NCI-H1930 (cell line): ENCODE measurements at places on chromosomes 2 and 18.

GRCh38 chr2:149365931-149366583, 35.7 kb downstream of the LYPD6 start:
- no peak for DNase-seq

GRCh38 chr2:136386046-136386445, 268.1 kb upstream of the CXCR4 start:
- DNase-seq, result no peak

- no peak for DNase-seq
Observed at GRCh38 chr2:24123922-24124580, 782 bp downstream of the FAM228B start.

- DNase-seq, result no peak
Observed at GRCh38 chr2:202353430-202353829, 22.7 kb upstream of the BMPR2 start.

- no peak for DNase-seq
Observed at GRCh38 chr2:211132573-211132972, 576.2 kb downstream of the CPS1 start.

DNA sequence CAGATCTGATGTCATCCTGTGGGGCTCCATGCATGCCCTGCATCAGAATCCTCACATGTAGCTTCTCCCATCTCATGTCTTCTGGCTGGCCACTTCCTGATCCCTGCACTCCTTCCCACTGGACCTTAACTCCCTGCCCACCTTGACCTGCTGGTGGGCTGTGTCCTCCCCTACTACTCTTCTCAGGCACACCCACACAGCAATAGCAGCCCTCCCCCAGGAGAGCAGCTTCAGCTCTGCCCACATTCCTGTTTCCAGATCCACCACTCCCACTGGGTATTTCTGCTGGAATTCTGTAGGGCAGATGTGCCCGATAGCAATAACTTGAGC, 137.0 kb upstream of the HS6ST1 start:
- DNase-seq, result no peak

- DNase-seq, result no peak
Observed at GRCh38 chr18:64749884-64750283, 601.0 kb upstream of the LINC00305 start.

- no peak for DNase-seq
Observed at GRCh38 chr18:35463827-35464226, 33.9 kb downstream of the INO80C start.

- no peak for DNase-seq
Observed at GRCh38 chr2:109009920-109010610, 21.0 kb upstream of the EDAR start.

DNA sequence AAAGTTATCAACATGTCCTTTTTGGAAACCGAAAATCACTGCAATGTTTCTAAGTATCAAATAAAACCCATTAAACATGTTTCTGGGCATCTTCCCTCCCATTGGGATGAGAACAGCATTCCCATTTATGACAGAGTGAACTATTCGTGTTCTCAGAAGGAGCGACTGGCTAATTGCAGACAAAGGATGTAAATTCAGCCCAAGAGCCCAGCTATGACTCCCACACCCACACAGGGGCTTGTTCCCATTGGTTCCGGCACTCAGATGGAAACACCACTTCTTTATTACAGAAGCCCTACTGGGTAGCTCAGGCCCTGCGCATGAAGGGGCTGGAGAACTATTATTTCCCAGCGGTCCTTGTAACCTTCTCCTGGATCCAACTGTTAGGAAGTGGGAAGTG, 16.6 kb upstream of the NPAS2 start:
- no peak for DNase-seq

DNA sequence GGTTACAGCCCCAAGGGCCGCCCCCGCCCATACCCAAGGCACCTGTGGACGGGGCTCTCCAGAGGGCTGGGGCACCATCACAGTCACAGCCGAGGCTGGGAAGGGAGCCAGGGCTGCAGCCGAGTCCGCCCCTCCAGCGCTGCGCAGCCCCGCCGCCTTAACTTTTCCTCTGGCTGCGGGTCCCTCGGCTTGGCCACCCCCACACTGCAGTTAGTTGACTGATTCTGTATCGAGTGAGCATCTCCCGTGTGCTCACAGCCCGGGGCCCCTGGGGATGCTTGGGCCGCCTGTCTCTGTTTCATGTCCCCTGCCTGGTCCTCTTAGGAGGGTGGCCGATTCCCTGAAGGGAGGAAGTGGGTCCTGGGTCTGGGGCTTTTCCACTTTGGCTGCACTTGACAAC, 33.7 kb downstream of the EMILIN2 start:
- DNase-seq, result no peak

DNA sequence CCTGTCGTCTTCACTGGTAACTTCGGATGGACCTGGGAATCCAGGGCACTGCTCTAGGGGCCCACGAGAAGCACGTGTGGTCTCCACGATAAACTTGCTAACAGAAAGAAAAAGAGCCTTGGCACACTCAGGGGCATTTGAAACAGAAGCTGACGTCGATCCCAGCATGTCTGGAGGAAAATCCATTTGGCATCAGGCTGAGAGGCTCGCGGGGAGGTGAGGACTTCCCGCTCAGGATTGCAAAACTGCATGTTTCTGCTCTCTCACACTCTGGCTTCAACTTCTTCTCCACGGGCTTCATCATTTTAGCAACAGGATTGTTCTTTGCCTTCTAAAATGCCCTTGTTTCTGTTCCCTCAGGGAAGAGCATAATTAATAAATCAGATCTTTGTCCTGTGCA, 181.7 kb upstream of the COPS8 start:
- DNase-seq, result no peak

- DNase-seq, result no peak
Observed at GRCh38 chr2:242024751-242025355, 155.3 kb downstream of the RTP5 start.

DNA sequence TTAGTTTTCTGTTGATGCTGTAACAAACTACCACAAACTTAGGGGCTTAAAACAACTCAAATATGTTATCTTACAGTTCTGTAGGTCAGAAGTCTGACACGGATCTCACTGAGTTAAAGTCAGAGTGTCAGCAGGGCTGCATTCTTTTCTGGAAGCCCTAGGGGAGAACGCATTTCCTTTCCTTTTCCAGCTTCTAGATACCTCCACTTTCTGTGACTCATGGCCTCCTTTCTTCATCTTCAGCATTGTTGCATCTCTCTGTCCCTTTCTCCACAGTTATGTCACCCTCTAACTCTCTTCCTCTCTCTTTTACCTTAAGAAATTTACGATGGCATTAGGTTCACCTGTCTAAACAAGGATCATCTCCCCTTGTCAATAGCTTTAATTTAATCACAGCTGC, 13.3 kb upstream of the PPP4R1 start:
- DNase-seq, result no peak

DNA sequence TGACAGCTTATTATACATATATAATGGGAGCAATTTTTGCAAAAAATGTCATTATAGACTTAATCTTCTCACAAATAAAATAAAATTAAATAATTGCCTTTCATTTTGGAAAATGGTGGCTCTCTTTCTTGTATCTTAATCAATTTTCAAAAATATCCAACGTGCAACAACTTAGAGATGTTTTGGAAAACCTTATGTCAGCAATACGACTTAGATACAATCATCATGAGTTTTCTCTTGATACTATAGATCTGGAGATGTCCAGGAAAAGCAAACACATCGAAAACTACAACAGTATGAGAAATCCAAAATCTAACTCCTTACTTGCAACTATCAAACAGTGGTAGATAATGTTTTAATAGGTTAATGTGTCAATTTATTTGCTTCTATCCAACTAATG, 1529.0 kb downstream of the LRP1B start:
- DNase-seq, result no peak

- DNase-seq, result no peak
Observed at GRCh38 chr2:148021886-148022285, 995 bp downstream of the MBD5 start.

DNA sequence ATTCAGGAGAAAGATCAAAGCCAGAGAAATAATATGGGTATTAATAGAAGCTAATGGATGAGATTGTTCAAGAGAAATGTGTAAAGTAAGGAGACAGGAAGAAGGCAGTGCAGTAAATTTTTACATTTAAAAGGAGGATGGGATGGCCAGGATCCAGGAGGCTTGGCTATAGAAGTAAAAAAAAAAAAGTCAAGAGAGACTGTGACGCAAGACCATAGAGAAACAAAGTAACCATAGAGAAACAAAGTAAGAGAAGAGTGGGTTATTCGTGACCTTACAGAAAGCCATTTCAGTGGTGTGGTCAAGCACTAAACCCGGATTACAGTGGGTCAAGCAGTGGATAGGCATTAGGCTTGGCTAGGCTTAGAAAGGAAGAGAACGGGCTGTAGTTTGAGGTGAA, 10.5 kb upstream of the FAM171B start:
- DNase-seq, result no peak

DNA sequence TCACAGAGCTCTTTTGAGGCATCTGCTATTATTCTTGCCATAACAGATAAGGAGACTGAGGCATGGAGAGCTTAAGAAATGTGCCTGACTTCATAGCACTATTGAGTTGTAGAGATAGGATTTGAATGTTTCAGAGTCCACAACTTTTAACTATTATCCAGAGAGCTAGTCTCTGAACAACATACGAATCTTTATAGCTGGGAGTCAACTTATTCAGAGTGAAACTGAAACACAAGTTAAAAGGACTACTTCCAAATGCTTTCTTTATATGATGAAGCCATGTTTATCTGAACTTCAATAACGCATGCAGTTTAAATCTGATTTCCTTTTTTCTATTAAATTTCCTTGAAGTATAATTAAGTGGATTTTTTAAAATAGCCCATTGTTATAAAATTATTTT, 268.8 kb downstream of the IKZF2 start:
- DNase-seq, result no peak

DNA sequence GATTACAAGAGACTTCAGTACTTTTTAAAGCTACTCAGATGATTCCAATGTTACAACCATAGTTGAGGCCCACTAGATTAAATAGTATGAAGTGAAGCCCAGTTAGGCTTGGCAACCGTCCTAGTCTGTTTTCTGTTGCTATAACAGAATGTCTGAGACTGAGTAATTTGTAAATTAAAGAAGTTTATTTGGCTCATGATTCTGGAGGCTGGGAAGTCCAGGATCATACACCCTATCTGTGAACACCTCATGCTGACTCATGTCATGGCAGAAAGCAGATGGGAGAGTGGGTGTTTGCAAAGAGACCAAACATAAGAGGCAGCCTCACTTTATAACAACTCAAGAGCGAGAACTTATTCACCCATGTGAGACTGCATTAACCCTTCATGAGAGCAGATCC, 63.1 kb downstream of the CCDC150 start:
- no peak for DNase-seq

GRCh38 chr2:69977906-69978482, 16.6 kb upstream of the ASPRV1 start:
- DNase-seq, result no peak

DNA sequence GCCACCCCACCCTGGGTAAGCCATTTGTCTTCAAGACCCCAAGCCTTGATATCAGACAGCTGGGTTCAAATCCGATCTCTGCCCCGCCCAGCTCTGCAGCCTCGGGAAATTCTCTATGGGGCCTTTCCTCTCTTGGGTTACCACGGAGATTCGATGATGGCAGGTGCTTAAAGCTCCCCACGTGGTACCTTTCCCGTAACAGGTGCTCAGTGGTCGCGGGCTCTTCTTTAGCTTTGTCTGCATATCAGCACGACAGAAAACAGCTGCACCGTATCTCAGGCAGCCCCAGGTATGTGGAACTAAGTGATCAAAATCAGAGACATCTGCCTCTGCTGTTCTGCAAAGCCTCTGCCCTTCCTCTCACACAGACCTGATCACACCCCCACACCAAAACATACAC, 37.4 kb downstream of the TTC32 start:
- no peak for DNase-seq

DNA sequence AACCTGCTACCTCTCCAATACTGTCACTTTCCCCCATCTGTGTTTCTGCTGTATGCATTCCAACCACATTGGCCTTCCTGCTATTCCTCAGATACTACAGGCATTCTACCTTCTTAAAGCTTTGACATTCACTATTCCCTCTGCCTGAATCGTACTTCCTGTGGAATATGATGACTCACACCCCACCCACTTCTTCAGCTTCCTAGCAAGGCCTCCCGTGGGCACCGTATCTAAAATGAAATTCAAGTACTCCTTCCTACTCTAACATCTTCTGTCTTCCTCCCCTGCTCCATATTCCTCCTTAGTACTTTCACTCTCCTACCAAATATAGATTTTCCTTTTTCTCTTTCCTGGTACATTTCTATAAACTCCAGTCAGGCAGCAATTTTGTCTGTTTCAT, 710.4 kb downstream of the RNF144A start:
- DNase-seq, result no peak

GRCh38 chr2:222862106-222862908, 1.5 kb downstream of the ACSL3 start:
- DNase-seq, result no peak

GRCh38 chr2:55729136-55729685, 35.6 kb upstream of the PNPT1 start:
- no peak for DNase-seq

- no peak for DNase-seq
Observed at GRCh38 chr2:214126135-214126534, 284.7 kb upstream of the VWC2L start.
